ENCODE measurements at places on chromosomes 4 and X.
A peak's percentile ranks its signal among the peaks of the same experiment; 100 is the strongest.

DNA sequence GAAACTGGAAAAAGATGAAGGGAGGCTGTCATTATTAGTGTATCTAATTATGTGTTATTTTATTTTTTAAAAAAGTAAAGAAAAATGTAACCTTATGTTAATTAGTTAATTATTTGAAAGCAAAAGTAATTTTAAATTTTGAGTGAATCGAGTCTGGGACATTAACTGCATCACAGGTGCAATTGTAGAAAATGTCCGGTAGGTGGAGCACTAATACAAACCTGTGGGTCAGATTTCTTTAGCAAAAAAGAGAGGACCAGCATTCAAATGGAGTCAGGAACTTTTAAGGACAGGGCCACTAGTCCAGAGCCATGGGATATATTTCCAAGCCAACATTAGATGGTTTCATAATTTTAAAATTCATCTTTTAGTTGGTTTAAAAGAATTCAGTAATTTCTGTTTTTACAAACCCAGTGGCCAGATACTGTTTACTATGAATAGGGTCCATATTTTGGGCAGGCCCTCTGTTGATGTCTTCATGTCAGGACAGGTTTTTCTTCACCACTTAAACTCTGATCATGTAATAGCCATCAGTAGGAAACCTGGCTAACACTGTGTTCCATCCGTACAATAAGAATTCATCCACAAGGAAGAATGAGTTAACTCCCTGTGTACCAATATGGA, 27.2 kb downstream of the BST1 start:
- DNase-seq, result peak; percentile 63

- DNase-seq, result no peak
These were observed 110.1 kb downstream of the PJA1 start for GRCh38 chrX:69055193-69055592.

- no peak for DNase-seq
These were observed 32.7 kb downstream of the CCDC149 start for GRCh38 chr4:24880186-24880585.

DNA sequence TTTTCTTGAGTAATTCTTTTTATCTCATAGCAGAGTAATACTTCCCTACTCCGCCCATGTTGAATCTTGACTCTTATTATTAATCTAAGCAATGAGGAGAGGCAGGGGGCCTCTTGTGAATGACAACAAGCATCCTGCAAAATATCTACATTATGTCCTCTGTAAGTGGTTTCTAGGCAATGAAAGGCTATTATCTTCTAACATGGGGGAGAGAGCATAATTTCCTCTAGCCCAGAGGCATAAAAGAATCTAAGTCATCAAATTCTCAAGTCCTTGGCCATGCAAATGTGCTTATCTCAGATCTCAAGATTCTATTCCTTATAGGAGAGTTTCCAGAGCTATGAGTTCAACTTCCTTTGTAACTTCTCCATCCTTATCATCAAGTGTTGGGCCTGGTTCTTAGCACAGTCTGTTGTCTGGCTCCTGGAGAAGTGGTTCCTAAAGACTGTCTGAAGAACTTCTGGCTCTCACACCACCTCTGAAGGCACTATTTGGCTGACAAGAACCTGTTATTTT, 423.1 kb upstream of the INTU start:
- no peak for DNase-seq

DNA sequence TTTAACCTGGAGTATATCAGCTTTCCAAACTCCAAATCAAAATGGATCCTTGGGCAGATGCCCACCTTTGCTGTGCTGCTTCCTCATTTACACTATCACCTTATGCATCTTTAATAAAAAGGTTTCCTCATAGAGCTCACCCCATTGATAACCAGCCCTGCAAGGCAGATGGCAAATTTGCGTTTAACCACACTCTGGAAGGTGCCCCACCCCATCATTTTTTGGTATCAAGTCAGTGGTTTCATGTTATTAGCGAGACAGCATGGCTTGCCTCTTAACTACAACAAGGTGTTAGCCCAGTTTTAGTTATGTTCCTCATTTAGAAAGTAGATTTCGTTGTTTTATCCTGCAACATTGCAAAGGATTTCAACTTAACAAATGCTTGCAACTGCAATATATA, 214.0 kb upstream of the WDFY3 start:
- DNase-seq, result no peak

DNA sequence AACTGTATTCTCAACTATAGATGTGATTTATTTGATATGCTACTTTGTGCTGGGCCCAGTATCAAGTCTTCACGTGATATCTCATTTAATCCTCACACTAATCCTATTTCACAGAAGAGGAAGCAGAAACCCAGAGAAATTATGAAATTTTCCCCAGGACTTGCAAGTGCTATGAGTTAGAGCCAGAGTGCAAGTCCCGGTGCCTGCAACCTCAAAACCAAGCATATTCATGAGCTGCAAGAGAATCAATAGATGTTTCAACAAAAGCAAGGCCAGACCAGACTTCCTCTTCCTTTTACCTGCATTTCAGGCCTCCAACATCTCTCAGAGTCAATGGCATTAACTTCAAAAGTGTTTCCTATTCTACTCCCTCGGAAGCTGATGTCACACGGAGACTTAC, 92.2 kb upstream of the GATB start:
- DNase-seq, result no peak

GRCh38 chr4:188110741-188111471, 1.5 kb upstream of the TRIML2 start:
- no peak for DNase-seq

DNA sequence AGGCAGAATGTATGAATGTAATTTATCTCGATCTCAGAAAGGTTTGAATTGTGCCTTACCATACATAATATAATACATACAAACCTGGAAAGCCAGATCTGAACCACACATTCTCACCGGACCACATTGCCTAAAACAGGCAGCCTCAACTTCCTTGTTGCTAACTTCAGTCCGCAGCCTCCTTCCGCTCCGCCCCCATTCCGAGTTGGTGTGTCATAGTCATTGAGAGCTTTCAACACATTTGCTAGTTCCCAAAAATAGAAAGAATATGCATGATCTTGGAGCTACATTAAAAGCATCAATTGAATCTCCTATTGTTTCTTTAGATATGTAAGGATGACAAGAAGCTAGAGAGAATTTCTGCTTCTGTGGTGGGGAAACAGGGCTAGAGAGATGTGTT, 127.2 kb downstream of the ARHGEF9 start:
- no peak for DNase-seq

- DNase-seq, result no peak
These were observed 34.0 kb upstream of the PPARGC1A start for GRCh38 chr4:23923840-23924239.
